ENCODE measurements at places on chromosomes 2 and 18.

DNA sequence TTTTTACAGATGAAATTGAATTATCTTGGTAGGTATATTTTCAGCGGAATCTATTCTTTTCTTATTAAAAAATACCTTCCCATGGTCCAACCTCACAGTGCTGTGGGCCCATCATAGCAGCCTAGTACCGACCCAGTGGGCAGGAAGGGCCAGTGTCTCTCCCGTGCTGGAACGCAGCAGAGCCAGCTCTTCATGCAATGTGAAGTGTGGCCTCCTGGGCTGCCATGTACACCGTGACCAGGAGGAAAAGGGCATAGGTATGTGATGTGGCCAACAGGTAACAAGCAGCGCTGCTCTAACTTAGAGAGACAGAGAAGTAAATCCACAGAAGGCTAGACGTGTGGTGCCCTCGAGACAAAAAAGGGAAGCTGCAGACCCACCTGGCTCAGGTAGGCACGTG, 221.1 kb upstream of the SALL3 start:
- no peak for DNase-seq

- DNase-seq: no peak
Measured at GRCh38 chr2:241237949-241238371, 49.5 kb downstream of the ANO7 start.

GRCh38 chr2:215828528-215829184, 184.7 kb downstream of the MREG start:
- DNase-seq: no peak

- no peak for DNase-seq
Measured at GRCh38 chr2:62539606-62540407, 33.8 kb upstream of the TMEM17 start.

- no peak for DNase-seq
Measured at GRCh38 chr18:62991959-62992358, 276.6 kb downstream of the PHLPP1 start.
